Myocyte (in vitro differentiated cells): ENCODE measurements at places on chromosomes 12 and 14. TPM values are rescaled to one million over a fixed set of nuclear protein-coding genes. Genes with fewer than 3 reads are reported as not detected.

DNA sequence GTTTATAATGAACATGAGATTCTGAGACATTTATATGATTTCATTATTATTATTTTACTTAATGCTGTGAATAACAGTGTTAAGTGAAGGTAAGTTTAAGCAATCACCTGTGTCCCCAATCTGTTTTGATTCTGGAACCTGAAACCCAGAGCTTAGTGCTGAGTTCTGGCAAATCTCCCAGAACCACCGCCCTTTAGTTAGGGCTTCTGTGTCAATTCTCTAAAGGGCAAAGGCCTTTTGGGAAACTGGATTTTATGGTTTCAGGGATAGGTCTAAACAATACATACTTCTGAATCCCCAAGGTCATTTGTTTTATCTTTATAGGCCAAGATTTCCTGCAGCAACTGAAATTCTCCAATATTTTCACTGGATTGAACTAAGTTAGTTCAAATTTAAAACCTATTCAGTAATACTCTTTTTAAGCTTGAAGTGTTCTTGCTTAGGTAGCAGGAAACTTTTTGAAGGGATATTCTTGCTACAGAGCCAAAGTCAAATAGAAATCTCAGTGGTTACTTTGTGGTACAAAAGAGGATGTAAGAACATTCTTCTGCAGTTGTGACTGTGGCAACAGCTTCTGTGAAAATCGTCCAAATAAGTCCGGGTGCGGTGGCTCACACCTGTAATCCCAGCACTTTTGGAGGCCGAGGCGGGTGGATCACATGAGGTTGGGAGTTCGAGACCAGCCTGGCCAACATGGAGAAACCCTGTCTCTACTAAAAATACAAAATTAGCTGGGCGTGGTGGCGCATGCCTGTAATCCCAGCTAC lies 10.0 kb upstream of the PKP2 start:
- DNase-seq = no peak

- DNase-seq = no peak
Measured at GRCh38 chr12:16303939-16304338, 26.5 kb upstream of the SLC15A5 start.

DNA sequence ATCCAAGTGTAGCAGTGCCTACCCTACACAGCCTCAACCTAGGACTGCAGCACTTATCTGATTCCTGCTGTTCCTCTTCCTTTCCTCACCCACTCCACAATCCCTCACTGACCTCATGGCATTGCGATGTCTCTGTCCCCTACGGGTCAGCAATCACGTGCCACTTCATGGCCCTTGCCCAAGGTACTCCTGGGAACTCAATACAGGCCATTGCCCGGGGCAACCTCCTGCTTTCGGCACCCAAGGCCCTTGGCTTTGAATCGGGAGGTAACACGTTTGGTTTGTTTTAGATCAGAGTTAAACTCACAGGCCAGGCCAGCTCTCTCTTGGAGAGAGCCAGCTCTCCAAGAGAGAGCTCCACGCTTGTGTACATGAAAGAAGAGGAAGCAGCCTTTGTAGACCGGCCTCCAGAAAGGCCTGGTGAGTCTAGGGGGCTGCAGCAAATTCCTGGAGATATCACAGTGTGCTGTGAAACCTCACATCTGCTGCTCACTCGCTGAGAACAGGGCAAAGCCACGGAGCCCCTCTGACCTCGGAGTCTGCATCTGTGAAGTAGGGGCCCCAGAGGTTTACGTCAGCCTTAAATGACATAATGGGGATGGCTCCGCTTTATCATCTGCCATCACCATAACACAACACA lies 12.2 kb downstream of the CLMN start:
- no peak for DNase-seq

GRCh38 chr14:68782091-68782981 lies 10.5 kb downstream of the ZFP36L1 start:
- no peak for DNase-seq

DNA sequence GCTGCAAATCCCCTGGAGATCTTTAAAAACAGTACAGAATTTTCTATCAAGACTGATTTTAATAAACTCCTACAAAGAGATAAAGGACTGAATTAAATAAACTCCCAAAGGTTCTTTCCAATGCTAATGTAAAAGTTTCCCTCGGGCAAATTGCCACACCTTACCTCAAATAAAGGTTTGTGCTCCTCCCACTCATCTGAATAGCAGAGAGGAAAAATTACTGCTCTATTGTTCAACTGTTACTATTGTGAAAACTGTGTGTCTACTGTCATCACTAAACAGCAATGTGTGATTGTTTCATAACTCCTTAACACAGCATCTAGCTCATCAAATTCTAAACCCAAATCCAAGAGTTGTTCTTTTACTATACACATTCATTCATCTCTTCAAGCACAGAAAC lies 3.2 kb downstream of the SPTLC2 start:
- DNase-seq = no peak

Gene NKX2-1
- total RNA-seq = not detected in 2 replicates

DNA sequence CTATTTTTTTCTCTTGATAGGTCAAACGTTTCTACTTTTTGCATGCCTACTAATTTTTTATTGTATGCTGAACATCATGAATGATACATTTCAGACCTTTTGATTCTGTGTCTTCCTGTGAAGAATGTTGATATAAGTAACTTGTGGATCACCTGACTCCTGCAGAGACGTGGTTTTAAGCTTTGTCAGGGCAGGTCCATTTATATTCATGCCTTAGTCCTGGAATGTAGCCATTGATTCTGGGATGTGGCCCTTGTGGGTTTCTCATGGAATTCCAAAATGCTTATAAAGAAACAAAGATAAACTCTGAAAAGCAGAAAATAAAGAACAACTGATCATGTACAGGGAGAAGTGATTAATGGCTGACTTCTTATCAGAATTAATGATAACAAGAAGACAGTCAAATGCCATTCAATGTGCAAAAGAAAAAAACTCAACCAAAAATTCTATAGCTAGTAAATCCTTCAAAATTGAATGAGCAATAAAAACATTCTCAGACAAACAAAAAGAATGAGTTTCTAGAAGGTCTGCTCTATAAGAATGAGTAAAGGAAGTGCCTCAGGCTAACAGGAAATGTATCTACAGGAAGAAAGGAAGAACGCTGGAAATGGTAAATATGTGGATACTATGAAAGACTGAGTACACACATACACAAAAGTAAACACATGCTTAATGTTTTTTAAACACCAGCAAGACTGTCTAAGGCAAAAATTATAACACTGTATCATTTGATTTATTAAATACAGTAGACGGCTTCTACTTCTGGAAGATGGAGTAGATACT lies 284.8 kb upstream of the DIO3 start:
- DNase-seq = no peak
